ENCODE measurements at places on chromosomes 1 and 21. TPM values are rescaled to one million over a fixed set of nuclear protein-coding genes. Genes with fewer than 3 reads are reported as not detected.

DNA sequence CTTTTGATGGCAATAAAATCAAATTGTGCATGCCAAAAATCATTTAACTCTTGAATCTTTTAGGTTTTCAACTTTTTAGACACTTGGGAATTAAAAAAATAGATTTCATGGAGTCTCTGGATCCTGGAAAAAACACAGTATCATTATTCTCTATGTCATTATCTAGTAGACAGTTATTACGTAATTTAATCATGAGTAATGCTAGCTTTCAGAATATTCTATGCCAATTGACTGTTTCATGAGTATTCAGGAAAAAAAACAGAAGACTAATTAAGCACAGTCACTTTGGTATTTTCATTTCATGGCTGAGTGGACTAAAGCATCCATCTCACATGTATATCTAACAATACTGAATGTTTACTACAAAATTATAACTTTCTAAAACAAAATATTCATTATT is 44.0 kb downstream of the ODF2L start:
- no peak for DNase-seq

- no peak for DNase-seq
Observed at GRCh38 chr21:32918478-32919120, 107.1 kb upstream of the OLIG2 start.

GRCh38 chr21:38965910-38966504 is 160.3 kb downstream of the ETS2 start:
- no peak for DNase-seq

DNA sequence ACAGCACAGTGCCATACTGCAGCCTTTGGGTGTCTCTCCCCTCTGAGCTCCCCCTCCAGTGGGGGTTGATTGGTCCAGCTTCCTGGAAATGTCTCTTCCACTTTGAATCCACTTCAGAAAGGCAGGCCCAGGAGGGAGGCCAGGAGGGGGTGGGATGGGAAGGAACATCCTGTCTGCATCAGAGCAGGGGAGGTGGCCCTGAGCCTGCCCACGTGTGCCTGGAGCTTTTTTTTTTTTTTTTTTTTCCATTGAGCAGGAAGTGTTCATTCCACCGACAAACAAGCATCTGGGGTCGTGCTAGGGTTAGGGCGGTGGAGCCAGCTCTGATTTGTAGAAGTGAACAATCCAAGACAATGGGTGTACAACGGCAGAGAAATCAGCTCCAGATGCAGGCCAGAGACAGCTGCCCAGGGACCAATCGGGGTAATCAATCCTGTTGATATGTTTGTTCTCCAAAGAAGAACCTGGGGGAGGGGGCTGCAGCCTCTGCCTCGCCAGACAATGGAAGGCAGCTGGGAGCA is 93.3 kb downstream of the SSBP3 start:
- no peak for DNase-seq

- DNase-seq = peak; percentile 87
Observed at GRCh38 chr1:48471691-48472576, at the start of gene SPATA6. Gene SPATA6, minus strand, starts transcription at chr1:48472204. Its CDS starts 196 bp downstream, at chr1:48472008.

- DNase-seq = no peak
Observed at GRCh38 chr1:210237479-210237878, 4.9 kb downstream of the SERTAD4 start.

Gene PTAFR
- 2.2 TPM for total RNA-seq

Gene SLC2A5
- total RNA-seq = 4.5 TPM

Gene HSD17B7
- total RNA-seq = 32.1 TPM

Gene FCGR1A
- total RNA-seq = not detected

DNA sequence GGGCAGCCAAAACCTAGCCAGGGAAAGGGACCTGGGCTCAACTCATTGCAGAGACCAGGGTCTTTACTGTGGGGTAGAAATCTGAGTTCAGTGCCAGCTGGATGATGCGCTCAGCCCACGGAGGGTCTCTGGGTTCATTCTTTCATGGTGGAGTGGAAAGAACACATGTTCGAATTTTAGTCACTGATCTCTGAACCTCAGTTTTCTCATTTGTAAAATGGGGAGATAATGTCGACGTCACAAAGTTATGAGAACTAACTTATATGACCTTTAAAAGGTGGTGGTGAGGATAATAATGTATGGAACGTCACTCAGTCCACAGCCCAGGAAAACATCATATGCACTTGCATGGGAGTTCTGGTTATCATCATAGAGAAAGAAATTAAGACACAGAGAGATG is 1.2 kb upstream of the TAL1 start:
- no peak for DNase-seq

GRCh38 chr1:181139631-181140061 is 51.1 kb downstream of the IER5 start:
- DNase-seq = no peak

DNA sequence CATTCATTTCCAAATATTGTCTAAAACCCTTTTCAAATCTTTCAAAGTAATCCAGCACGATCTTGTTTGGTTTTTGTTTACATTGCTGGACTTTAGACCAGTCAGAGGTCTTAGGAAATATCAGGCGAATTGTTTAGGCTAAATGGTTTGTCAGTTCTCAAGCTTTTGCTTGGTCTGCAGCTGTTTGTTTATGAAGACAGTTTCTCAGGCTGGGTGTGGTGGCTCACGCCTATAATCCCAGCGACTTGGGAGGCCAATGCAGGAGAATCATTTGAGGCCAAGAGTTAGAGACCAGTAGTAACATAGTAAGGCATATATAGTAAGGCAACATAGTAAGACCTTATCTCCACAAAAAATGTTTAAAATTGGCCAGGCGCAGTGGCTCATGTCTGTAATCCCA is 77.5 kb downstream of the DNTTIP2 start:
- DNase-seq = no peak

Gene CHRM3
- total RNA-seq = not detected

- no peak for DNase-seq
Observed at GRCh38 chr1:91768786-91769725, 116.9 kb downstream of the TGFBR3 start.

DNA sequence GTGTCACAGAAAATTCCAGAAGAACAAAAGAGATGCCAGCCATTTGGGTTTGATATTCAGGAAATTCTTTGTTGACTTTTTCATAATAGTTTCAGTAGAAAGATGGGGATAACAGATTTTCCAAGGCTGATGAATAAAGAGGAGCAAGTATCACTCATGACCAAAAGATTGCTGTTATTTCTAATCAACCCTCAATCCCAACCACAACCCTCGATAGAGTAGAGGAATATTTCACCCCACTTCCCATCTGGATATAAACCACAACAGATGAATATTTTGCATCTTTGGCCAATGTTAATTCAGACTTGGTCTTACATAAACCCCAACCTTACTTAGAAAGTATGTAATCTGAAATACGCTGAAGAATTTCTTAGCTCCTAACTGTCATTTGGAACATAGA is 232.4 kb downstream of the SEC16B start:
- no peak for DNase-seq

DNA sequence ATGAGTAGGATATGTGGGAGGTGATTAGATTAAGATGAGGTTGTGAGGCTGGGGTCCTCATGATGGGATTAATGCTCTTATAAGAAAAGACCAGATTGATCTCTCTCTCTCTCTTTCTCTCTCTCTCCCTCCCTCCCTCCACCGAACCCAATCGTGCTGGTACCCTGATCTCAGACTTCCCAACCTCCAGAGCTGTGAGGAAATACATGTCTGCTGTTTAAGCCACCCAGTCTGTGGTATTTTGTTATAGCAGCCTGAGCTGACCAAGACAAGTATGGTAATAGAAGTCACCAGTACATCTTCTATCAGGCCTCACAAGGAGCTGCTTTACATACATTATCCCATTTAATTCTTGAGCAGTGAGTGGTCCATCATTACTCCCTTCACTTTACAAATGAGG is 149.8 kb downstream of the RUNX1 start:
- DNase-seq = no peak

- DNase-seq = no peak
Observed at GRCh38 chr1:183648042-183648441, 5.1 kb downstream of the APOBEC4 start.

DNA sequence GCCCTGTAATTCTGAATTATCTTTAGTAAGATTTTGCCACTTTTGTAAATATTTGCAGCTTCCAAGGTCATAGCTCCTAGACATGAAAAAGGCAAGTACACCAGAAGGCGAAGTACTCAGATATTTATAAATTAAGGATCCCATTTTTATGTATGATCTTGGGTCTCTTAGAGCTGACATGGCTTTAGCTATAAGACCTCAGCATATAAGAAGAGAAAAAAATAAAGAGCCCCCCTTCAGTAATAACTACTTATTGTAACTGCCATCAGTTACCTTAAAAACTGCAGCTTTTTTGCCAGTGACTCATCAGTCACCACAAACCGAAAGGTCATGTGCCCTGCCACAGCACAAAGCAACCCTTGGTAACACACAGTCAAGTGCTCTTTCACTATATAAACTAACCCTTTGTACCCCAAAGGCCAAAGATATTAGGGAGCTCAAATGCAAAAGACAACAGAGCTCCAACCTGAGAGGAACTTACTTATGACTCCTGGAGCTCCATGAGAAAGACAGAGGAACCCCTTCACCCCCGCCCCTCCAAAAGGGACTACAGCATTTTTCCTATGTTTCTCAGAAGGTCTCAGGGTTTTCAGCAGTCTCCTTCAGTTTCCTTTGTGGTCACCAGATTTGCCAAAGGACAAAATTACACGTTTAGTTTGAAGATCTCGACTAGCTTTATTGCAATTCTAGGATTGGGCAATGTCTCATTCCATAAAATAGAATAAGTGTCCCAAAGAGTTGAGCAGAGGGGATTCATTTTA is 219.8 kb upstream of the DUSP10 start:
- no peak for DNase-seq

Gene LRP8
- total RNA-seq = 40.6 TPM

Gene NAXE
- 75.6 TPM for total RNA-seq

DNA sequence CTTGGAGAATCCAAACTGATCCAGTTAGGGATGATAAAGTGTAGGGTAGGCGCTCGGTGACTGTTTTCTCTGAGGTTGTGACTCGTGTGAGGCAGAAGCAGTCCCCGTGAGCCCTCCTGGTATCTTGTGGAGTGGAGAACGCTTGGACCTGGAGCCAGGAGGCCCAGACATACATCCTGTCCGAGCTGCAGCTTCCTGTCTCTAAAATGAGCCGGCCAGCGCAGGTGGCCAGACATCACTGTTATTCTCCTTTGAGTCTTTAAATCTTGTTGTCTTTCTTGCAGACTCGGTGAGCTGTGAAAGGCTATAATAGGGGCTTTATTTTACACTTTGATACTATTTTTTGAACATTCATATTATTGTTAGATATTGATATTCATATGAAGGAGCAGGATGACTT is 12.3 kb downstream of the PCSK9 start:
- DNase-seq = no peak

Gene SH2D5
- total RNA-seq = 0.89 TPM

GRCh38 chr1:113929750-113930498 is 800 bp downstream of the HIPK1 start:
- DNase-seq = peak; percentile 65

Gene CELA3A
- not detected for total RNA-seq

- DNase-seq = no peak
Observed at GRCh38 chr1:154553056-154554030, 5.1 kb downstream of the UBE2Q1 start.

GRCh38 chr1:114107474-114108435 is 45.9 kb downstream of the SYT6 start:
- no peak for DNase-seq

GRCh38 chr1:232624546-232625281 is 5.2 kb downstream of the SIPA1L2 start:
- DNase-seq = no peak

Data from activated B cell treated with CpG ODN at 0.5 μM for 24 hours (primary cell).